ENCODE measurements at places on chromosomes 1 and 21.

- no peak for DNase-seq
Measured at GRCh38 chr21:23008601-23009202, 2010.5 kb downstream of the NCAM2 start.

DNA sequence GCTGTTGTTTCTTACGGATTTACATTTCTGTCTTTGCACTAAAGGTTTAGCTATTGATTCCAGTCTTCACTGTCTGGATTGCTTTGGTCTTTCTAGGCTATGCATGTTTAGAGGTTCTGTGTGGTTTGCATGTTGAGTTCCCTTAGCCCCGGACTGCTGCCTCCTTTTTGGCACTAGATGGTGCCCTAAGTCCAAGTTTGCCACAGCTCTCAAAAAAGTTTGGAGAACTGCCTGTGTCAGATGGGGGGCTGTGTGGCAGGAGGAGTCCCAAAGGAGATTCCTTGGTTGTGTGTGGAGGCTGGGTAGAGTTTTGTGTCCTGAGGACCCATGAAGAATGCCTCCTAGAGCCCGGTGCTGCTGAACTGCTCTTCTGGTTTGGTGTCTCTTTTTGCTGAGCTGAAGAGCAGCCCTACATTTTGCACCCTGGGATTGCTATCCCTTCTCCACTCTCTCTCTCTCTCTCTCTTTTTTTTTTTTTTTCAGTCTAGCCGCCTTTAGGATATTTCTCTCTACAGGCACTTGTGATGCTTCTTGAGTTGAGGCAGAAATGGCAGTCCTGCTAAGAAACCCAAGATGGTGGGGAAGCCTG is 74.4 kb downstream of the PTGS2 start:
- DNase-seq: peak; percentile 23

- no peak for DNase-seq
Measured at GRCh38 chr1:94056171-94056570, 64.8 kb downstream of the ABCA4 start.

GRCh38 chr1:219757890-219758289 is 145.0 kb upstream of the ZC3H11B start:
- no peak for DNase-seq

DNA sequence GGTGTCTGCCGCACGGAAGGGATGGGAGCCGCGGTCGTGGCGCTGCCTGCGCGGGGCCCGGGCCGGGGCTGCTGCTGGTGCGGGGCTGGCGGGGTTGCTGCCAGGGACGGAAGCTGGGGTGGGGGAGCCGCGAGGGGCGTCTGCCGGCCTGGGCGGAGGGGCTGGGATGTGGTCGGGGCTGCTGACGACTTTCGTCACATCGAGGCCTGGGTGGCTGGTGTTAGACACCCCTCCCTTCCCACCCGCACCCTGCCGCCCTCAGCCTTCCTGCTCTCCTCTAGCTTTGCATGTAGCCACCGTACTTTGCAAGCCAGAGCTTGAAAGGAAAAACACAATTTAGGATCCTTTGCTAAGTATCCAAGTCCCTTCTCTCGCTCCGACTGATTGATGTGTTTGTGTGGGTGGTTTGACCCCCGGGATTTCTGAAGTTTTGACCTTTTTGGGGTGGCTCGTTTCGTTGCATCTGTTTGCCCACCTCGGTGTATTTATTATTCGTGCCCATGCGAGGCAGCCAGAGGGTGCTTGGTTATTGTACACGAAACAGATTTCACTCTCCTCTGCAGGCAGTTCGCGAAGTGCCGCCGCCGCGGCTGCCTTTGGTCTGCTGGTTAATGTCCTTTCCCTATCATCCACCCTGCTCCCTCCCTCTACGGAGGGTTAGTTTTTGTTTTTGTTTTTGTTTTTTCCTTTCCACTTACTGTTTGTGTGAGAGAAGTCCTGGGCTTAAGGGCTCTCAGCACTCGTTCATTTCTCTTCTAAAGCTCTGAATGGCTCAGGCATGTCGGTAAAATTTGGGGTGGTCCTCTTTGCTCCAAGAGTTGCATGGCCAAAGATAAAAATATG is 868 bp downstream of the C1orf21 start:
- DNase-seq: no peak
